ENCODE measurements at places on chromosomes 4 and X. TPM values are rescaled to one million over a fixed set of nuclear protein-coding genes. Genes with fewer than 3 reads are reported as not detected.

The ADAMTS3 gene
- not detected for total RNA-seq

The GYPE gene
- total RNA-seq: 3.0 TPM

The MAGEB2 gene
- not detected for total RNA-seq

- peak; percentile 71 for DNase-seq
Observed at GRCh38 chrX:130086447-130087206, 23.7 kb downstream of the ELF4 start.

- DNase-seq: no peak
Observed at GRCh38 chrX:118780509-118780908, 43.1 kb upstream of the ZCCHC12 start.

DNA sequence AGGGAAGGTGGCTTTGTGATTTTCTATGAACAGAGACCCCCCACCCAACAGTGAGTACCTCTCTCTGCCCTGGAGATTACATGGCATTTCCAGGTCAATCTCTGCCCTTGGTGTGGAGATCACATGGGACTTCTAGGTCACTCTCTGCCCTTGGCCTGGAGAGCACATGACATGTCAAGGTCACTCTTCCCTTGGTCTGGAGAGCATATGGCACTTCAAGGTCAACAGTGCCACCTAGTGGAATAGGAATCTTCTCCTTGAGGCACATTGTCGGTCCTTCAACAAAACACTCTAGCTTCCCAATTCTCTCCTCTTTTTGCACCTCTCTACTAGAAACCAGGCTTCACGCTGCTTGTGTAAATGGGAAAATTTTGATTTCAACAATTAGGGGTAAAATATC, 66.2 kb upstream of the TACR3 start:
- no peak for DNase-seq

DNA sequence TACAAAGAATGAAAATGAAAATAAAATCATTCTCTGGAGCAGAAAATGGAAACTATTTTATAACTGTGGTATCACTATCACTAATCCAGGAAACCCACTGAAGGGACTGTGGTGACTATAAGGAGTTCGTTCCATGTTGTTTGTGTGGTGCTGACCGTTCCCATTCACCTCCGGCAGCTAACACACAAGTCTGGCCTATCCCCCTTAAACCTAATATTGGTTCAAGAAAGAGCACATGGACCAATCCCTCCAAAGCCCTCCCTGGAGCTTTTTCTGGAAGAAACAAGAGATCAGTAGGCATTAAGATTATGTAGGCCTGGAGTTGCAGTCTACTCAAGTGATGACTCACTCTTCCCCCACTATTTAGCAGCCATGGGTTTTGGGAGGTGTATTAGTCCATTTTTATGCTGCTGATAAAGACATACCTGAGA, 25.9 kb upstream of the FAM241A start:
- no peak for DNase-seq
